ENCODE measurements at places on chromosomes 13 and 19.

DNA sequence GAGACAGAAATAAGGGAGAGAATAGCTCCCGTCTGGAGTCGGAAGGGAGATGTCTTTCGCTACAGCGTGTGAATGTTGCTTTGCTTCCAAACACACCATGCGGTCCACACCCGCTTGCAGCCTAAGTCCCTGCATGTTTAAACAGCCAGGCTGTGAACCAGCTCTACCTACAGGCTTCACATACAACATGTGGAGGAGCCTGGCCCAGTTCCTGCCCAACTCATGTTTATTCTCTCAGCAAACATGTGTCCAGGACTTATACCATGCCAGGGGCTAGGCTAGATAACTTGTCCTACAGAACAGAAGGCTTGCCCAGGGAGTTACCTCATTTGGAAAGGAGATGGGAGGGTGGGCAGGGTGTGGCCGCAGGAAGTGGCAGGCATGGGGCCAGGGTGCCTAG is 181.5 kb downstream of the FOXO1 start:
- DNase-seq = no peak

- DNase-seq = no peak
These were observed 30.2 kb upstream of the SACS start for GRCh38 chr13:23463661-23464060.

DNA sequence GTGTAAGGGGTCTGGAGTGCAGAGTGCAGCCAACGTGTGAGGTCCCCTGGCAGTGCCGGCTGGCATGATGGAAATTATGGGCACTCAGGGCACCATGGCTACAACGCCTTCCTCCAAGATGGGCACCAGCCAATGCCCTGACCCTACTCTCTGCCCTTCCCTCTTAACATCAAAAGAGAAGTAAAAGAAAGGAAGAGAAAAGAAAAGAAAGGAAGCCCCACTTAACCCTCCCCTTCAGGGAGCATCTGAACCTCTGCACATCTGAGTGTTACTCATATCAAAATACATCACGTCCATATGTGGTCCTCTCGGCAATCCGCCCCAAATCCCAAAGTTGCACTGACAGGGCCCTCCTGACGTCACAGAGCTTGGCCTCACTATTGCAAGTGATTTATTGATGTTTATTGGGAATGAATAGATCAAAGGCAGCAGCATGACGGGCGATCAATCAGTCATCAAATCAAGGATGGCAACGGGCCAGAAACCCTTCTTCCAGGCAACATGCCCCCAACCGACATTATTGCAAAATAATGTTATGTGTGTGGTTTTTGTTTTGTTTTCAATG is 1.3 kb downstream of the TSHZ3 start:
- DNase-seq = no peak

- no peak for DNase-seq
These were observed 27.9 kb upstream of the NANOS3 start for GRCh38 chr19:13848798-13849676.

DNA sequence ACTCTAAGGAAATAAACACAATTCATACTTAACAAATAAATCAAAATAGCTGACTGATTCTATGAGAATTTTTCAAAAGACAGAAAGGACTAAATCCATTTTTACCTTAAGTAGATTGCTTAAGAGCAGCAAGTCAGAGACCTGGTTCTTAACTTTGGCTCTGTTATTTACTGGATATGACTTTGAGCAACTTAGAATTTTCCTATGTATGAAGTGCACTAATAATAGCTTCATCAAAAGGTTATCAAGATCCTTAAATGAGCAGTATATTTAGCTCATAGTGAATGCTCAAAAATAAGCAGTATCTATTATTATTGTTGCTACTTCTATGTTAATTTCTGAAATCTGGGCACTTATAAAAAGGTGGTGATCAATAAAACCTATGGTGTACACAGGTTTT is 95.3 kb downstream of the POSTN start:
- DNase-seq = no peak

DNA sequence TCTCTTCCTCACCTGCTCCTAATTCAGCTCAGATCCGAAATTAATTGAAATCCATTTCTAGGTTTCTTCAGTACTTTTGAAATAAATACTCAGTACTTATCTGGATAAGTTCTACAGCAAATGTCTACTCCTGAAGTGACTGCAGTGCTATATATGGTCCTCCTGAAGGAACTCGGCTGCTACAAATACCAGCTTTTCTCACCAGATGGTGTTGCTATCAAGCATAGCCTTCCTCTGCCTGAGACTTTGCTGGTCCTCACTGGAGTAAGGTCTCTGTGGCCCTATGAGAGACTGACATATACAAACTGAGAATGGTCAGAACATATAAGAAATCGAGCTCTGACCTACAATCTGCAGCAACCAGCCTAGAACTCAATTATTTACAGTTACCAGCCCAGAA is 161.6 kb downstream of the NDFIP2 start:
- no peak for DNase-seq

GRCh38 chr19:15222738-15223648 is 9.3 kb downstream of the EPHX3 start:
- DNase-seq = peak; percentile 68

- DNase-seq = peak; percentile 59
These were observed 20.6 kb downstream of the FFAR2 start for GRCh38 chr19:35468637-35469036.

GRCh38 chr19:32876236-32876918 is 6.8 kb upstream of the SLC7A9 start:
- DNase-seq = no peak

- no peak for DNase-seq
These were observed 29.3 kb downstream of the MZT1 start for GRCh38 chr13:72698164-72698563.

- no peak for DNase-seq
These were observed 527.4 kb upstream of the ATXN8OS start for GRCh38 chr13:69580255-69580654.

- DNase-seq = no peak
These were observed 210.8 kb downstream of the OXGR1 start for GRCh38 chr13:96783511-96783910.

GRCh38 chr13:110338441-110339101 is 31.5 kb downstream of the COL4A2 start:
- no peak for DNase-seq

DNA sequence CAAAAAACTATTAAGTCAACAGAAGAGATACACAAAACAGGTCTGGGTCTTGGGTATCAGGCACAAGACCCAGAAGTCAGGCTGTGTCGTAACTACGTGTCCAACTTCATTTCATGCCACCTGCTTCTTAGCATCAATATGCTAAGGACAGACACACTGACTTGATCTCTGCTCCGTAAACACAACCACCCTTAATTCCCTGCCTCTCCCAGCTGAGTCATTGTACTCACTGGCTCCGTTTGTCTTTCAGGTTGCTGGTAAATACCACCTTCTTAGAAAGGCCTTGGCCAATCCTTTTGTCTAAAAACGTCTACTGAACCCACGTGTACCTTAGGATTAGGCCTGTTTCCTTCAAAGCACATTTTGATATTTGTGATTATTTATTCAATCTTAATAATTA is 726.2 kb downstream of the PCDH9 start:
- DNase-seq = no peak

DNA sequence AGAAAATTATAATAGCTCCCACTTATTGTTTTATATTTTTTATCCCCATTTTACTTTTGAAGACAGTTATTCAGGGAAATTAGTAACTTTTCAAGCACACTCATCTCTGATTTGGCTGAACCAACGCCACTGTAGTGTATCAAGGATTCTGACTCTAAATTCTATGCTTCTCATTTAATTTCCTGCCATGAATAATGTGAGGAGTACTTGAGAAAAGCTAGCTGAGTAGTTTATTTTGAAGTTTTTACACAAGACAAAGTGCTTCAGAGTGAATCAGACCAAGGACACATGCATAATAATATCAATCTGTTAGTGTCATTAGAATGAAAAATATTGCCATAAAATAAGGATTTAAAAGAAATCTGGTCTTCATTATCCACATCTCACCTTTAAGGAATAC is 329.9 kb downstream of the SLITRK6 start:
- DNase-seq = no peak

GRCh38 chr19:15381864-15382263 is 2.3 kb upstream of the AKAP8 start:
- no peak for DNase-seq

DNA sequence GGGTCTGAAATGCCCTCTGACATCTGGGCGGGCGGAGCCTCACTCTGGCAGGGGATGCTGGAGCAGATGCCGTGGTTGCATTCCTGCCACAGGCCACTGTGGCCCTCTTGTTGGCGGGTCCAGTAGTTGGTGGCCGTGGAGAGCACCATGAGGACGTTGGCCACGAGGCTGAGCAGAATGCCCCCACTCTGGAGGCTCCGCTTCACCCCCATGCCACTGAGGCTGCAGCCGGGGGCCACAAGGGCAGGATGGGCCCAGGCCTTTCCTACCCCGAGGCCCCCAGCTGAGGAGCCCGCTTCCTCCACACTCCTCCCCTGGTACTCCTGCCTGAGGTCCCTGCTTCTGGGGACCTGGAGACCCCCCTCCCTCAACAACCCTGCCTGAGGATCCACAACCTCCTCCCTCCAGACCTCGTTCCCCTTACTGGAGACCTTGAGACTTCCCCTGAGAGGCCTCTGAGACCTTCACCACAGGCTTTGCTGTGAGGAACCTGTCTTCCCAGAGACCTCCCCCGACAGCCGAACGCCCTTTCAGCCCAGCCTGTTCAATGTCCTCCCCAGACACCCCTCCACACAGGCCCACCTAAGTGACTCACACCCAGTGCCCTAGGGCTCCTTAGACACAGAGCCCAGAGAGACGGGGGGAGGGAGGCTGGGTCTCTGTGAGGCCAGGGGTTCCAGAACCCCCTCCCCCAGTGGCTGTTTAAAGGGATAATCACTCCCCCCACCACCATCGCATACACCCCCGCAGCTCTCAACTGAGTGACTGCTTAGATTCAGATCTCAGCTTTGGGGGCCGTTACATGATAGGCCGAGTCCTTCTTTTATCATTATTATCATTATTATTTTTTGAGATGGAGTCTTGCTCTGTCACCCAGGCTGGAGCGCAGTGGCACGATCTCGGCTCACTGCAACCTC is at the start of gene CLDND2:
Gene CLDND2 (minus strand): TSS at position 638 of the 917 bp plus-strand sequence. CDS start 426 bp downstream, at position 212.
- no peak for DNase-seq

- DNase-seq = no peak
These were observed 4.7 kb downstream of the CDC34 start for GRCh38 chr19:536031-536880.

DNA sequence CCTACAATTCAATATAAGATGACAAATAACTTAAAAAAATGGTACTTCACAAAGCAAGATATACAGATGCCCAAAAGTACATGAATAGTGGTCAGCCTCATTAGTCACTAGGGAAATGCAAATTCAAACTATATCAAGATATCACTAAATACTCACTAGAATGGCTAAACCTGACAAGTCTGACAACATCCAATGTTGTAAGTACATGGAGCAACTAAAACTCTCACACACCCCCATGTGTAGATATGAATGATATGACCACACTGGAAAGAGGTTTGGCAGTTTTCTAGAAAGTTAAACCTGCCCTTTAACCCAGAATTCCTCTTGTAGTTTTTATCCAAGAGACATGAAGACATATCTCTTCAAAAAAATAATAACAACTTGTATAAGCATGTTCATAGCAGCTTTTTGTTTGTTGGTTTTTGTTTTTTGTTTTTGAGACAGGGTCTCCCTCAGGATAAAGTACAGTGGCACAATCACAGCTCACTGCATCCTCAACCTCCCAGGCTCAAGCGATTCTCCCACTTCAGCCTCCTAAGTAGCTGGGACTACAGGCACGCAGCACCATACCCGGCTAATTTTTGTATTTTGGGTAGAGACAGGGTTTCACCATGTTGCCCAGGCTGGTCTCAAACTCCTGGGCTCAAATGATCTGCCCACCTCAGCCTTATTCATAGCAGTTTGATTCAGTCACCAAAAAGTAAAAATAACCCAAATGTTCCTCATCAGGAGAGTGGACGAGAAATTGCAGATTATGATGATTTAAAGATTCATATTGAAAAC is 55.1 kb downstream of the RFX2 start:
- DNase-seq = no peak

GRCh38 chr13:77139306-77139705 is 112.3 kb upstream of the FBXL3 start:
- no peak for DNase-seq

DNA sequence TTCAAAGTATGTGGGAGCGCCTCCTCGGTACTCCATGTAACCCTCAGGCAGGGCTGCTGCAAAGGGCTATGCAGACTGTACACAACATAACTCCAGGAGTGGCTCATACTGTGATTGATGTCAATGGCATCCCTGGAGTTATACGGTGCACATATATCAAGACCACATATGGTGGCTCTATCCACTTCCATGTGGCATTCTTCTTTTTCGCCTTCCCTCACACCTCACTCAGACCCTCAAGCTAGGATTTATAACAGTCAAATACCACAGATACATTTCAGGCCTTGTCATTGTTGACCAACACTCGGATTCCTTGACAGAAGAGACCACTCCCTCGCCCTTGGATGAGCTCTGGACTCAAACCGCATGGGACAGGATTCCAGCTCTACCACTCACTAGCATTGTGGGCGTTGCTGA is 11.3 kb upstream of the UBL3 start:
- DNase-seq = no peak

- DNase-seq = no peak
These were observed 110.9 kb upstream of the CSNK1A1L start for GRCh38 chr13:37216331-37216730.

GRCh38 chr19:18377026-18377425 is 8.9 kb upstream of the GDF15 start:
- no peak for DNase-seq

- DNase-seq = no peak
These were observed 49.2 kb upstream of the PCCA start for GRCh38 chr13:100039740-100040139.

DNA sequence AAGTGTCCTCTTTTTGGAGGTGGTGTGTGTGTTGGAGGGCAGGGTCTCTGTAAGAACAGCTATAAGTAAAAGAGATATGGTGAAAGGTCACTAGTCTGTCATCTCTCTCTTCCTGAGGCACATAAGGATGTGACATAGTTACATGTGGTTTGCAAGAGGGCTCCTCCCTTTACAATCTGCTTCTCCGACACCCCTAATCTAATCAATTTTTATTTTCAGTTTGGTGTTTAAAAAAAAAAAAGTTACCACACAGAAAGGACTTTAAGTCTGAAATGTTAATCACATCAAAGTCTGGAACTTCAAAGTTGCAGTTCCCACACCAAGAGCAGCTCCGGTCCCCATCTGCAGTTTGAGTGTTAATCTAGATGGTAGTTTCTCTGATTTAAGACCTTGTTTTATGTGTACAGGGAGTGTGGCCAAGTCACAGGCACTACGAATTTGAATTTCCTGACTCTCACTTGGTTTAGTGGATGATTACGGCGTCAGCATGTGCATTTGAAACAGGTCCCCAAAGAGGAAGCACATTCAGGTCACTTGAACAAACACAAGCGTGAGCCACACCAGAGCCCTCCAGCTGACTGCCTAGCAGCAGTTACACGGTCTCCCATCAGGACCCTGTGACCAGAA is 53.1 kb downstream of the FOXO1 start:
- peak; percentile 8 for DNase-seq

DNA sequence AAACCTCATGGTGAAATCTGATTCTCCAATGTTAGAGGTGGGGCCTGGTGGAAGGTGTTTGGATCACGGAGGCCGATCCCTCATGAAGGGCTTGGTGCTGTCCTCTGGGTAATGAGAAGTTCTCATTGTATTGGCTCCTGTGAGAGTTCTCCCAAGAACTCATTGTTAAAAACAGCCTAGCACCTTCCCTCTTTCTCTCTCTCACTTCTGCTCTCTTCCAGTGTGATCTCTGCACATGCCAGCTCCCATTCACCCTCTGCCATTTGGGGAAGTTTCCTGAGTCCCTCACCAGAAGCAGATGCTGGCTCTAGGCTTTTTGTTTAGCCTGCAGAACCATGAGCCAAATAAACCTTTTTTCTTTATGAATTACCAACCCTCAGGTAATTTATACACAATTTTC is 3.1 kb upstream of the SUCLA2 start:
- no peak for DNase-seq

All from activated CD4-positive, alpha-beta T cell treated with anti-CD3 and anti-CD28 coated beads, Interleukin-2, amount 50 U/mL, for 4 hours (primary cell).